ENCODE measurements at places on chromosomes 12 and 14. TPM values are rescaled to one million over a fixed set of nuclear protein-coding genes. Genes with fewer than 3 reads are reported as not detected.

Gene OVCH1
- polyA plus RNA-seq: 0.83 TPM

Gene LMNTD1
- polyA plus RNA-seq: not detected

Gene TC2N
- 0.54 TPM for polyA plus RNA-seq

Gene DPF3
- 2.9 TPM for polyA plus RNA-seq

Gene INSM2
- polyA plus RNA-seq: 0.98 TPM

Gene USP44
- polyA plus RNA-seq: 3.2 TPM

Gene GXYLT1
- 2.9 TPM for polyA plus RNA-seq

Gene CMA1
- polyA plus RNA-seq: not detected

Gene SOAT2
- polyA plus RNA-seq: not detected

Gene TEX22
- not detected for polyA plus RNA-seq

All from neural cell (in vitro differentiated cells).